ENCODE measurements at places on chromosomes 7 and 10. TPM values are rescaled to one million over a fixed set of nuclear protein-coding genes. Genes with fewer than 3 reads are reported as not detected.

- DNase-seq, result no peak
Measured at GRCh38 chr7:89023206-89023605, 227.7 kb upstream of the TEX47 start.

DNA sequence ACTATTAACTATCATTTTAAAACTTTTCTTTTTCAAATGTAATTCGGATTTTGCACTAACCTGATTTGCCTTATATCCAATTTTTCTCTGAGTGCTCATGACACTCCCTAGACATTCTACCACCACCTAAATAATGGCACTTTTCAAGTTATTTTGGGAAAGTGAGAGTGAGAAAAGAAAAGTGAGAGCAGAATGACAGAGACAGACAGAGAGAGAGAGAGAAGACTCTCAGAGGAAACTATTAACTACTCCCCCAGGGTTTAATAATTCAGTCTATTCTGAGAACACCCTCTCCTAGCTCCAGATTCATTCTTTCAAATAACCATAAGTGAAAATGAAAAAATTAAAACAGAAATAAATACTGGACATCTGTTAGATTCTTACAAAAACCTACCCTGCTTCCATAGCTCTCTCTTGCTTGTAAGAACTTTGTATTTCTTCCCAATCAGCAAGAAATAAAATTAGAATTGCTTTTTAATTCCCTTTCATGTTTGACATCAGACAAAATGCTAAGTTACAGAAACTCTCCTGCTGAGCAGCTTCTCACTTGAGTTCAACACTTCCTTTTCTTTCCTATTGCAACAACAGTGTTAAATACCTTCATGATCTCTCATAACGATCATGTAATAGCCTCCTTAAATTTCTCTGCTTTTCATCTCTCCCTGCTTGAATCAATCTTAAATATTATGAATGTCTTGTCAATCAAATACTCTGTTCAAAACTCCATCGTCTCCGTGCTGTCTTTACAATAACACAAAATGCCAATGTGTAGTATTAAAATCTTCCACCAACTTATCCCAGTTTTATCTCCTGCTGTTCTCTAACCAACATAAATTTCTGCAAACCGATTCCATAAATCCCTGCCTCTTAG lies 191.7 kb downstream of the SEMA3E start:
- no peak for DNase-seq

GPC2 gene
- polyA plus RNA-seq, result 2.9 TPM

DNA sequence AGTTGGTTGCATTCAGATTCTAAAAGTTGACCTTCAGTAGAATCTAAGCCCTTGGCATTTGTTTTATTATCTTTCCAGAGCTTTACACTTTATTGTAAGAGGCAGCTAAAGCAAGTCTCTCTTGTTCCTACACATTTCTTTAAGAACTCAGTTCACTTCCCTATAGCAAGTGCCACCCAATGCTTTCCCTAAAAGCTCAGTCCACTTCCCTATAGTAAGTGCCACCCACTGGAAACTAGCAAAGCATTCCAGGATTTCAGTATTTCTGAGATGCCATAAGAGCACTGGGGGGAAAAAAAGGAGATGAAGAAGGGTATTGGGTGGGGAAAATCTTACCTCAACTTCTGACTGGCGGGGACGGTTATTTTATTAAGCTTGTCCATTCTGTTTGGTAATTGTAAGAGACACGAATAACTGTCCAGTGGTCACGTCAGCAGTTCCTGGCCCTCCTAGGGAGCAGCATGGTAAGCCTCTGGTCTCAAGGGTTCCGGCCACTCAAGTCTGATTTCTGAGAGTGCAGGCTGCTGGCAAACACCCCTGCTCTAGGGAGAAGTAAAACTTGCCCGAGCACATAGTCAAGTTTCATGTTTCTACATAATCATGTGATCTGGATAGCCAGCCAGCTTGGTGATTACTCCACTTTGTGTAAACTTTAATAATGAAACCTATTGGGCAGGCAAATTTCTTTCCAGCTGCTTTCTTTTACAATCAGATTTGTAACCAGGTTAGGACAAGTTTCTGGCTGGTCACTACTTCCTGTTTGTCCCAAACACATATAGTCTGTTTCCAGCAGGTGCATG lies at the start of gene BLNK:
BLNK (minus strand) TSS at position 554 of the 800 bp plus-strand sequence; CDS start at position 383, 171 bp downstream.
- no peak for DNase-seq

COBL gene
- polyA plus RNA-seq, result 1.5 TPM

DNA sequence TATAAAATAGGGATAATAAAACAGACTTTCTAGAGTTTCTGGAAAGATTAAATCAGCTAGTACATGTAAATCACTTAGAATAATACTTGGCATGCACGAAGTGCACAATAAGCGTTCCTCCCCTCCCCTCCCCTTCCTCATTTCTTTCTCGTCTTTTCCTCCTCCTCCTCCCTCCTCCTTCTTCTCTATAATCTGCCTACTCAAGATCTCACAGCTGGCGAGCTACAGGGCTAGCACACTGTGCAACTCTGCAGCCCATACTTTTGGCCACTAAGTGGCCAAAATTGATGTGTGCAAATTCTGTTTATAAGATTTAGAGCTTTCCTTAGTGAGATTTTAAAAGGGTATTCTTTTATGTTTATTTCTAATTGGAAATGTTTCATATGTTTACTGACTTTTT lies 565.3 kb downstream of the PHTF2 start:
- no peak for DNase-seq

- no peak for DNase-seq
Measured at GRCh38 chr10:24947304-24948097, 4.9 kb downstream of the PRTFDC1 start.

DNA sequence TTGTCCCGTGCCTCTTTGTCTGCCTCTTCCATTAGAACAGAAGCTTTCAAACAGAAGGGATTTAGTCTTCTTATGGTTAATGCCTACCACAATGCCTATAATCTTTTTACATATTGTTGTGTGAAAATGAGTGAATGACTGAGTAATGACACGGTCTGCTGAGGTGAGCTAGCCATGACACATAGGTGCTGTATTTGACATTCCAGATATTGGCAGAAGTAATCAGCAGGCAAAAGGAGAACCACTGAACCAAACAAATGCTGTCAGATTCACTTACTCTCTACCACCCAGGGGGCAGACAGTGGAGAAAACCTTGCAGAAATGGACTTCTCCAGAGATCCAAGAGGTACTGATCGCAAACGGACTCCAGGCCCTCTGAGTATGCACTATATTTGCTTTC lies 377.2 kb upstream of the VWC2 start:
- no peak for DNase-seq

DNA sequence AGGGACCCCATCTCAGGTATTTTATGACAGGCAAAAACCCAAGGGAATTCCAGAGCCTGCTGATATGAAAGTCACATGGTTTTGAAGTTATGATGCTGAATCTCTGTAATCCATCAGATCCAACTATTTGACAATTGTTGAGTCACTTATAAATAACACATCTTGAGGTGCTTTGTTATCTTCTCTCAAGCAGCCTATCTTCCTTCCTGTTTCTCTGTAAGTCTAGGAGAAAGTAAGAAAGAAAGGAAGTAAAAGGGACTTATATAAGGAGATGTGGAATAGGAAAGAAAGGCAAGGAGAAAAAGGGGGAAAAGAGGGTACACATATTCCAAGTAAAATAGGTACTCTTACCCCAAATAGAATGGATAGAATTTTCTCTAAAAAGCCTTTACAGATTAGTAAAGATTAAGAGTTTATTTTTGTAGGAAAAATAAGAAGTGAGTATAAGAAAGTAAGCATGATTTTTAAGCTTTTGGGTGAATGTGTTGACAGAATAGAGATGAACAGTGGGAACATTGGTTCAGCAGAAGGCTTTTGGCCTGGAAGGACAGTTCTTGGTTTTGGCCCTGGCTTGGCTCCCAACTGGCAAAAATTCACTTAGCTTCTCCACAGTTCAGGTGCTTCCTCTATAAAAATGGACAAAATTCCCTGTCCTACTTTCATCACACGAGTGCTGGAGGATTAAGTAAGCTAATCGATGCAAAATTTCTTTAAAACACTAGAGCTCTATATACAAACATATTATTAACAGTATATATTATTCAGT lies 39.6 kb upstream of the ANK3 start:
- no peak for DNase-seq

GRCh38 chr7:26202019-26202990 lies 760 bp downstream of the CBX3 start:
- DNase-seq, result peak; percentile 54

Measured in A549 (cell line).